Osteocyte (in vitro differentiated cells): ENCODE measurements at places on chromosomes 12 and 14.

DNA sequence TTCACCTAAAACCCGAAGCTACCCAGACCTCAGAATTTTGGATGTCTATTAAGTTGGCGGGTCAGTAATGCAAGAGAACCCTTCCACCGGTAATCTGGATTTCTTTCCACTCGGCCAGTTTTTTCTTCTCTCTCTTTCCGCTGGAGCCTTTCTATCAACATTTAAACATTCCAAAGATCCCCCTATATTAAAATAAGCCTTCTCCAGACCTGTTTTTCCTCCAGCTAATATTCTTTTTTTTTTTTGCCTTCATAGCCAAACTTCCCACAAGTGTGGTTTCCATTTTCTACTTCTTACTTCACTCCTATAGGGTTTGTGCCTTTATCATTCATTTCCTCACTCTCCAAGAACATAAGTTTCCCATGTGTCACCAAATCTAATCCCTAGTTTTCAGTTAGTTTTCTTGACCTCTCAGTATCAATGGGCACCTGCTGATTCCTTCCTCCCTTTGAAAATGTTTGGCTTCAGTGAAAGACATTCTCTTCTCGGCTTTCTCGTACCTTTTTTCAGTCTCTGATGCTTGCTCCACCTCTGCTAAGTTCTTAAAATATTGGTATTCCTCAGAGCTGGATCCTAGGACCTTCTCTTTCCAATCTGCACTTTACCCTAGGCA, 583 bp upstream of the SDR39U1 start:
- no peak for DNase-seq

DNA sequence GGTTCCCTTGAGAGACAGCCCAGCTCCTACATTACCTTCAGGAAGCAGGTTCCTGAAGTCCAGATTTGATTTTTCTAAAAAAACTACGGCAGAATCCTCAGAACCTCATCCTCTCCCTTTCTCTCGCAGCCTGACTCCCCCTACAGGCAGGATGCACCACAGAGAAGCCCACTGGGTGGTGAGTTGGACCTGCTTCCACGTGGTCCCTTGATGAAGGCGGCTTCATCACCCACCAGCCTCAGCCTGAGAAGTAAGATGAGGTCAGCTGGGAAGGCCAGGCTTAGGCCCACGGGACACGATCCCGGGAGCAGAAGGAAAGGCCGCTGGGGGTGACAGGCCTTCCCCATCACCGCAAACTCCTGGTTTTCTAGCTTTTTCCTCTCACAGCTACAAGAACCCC, 83.0 kb downstream of the ACTN1 start:
- DNase-seq, result no peak

DNA sequence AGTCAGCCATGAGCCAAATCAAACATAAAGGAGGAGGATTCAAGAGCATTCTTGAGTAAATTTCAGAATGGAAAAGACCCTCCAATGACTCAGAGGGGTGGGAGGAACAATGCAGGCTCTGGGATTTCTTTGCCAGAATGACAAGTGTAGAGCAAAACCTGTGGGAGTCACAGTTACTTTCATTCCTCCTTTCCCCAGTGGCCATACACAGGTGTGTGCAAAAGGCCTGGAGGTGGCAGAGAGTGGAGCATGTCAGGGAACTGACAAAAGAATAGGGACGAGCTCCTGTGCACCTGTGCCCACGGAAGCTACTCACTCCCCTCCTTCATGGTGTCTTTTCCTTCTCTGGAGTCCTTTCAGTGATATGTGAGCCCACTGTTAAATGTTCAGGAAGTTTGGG, 9.4 kb upstream of the CIPC start:
- no peak for DNase-seq

GRCh38 chr12:124655048-124655697, 87.8 kb upstream of the NCOR2 start:
- DNase-seq, result no peak

DNA sequence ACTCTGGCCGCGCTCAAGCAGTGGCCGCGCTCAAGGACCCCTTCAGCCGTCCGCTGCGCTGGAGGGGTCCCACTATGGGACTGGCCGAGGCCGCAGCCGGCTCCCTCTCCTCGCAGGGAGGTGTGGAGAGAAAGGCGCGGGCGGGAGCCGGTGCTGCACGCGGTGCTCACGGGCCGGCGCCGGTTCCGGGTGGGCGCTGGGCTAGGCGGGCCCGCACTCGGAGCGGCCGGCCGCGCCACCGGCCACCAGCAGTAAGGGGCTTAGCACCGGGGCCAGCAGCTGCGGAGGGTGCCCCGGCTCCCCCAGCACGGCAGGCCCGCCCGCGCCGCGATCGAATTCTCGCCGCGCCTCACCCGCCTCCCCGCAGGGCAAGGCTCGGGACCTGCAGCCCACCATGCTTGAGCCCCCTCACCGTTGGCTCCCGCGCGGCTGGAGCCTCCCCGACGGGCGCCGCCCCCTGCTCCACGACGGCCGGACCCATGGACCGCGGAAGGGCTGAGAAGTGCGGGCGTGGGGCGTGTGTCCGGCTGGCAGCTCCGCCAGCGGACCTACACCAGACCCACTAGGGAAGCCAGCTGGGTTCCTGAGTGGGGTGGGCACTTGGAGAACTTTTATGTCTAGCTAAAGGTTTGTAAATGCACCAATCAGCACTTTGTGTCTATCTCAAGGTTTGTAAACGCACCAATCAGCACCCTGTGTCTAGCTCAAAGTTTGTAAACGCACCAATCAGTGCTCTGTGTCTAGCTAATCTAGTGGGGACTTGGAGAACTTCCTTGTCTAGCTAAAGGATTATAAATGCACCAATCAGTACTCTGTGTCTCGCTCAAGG, 49.5 kb downstream of the KLHL28 start:
- no peak for DNase-seq

DNA sequence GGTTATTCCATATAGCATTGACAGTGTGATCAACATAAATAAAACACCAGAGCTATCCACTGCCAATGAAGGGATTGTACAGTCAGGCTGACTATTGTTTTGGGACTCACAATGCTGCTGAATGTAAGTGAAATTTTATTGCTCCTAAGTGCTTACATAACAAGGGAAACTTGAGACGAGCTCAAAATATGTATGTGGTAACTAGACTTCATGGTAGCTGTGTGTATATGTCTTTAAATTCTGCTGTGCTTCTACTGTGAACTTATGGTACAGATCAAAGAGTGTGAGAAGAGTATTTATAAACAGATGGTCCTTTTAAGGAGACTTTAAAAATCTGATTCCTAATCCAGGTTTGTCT, 6.9 kb downstream of the FLRT2 start:
- no peak for DNase-seq

DNA sequence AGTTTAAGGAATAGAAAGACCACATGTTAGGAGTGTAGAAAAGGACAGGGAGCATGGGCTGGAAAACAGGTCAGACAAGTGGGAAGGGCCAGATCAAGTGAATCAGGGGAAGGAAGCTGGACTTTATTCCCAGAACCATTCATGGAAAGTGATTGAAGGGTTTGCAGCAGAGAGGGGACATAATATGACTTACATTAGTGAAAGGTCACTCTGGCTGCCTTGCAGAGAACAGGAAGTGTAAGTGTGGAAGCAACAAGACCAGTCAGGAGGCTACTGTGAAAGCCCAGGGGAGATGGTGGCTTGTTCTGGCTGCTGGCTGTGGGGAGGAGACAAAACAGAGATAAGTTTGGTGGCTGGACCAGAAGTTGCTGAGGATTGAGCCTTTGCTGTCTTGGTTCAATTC, 69.1 kb downstream of the VCPKMT start:
- no peak for DNase-seq

DNA sequence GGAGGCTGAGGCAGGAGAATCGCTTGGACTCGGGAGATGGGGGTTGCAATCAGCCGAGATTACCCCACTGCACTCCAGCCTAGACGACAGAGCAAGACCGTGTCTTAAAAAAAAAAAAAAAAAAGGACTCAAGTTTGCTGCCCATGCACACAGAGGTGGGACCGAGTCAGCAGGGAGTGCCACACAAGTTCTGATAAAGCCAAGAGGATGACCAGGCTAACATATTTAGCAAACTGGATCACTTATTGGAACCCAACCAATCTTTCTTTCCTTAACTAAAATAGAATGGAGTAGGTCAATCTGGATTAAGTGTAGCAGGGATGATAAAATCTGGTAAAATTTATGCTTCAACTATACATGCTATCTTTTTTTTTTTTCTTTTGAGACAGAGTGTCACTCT, 190.4 kb upstream of the FOXN3 start:
- no peak for DNase-seq

DNA sequence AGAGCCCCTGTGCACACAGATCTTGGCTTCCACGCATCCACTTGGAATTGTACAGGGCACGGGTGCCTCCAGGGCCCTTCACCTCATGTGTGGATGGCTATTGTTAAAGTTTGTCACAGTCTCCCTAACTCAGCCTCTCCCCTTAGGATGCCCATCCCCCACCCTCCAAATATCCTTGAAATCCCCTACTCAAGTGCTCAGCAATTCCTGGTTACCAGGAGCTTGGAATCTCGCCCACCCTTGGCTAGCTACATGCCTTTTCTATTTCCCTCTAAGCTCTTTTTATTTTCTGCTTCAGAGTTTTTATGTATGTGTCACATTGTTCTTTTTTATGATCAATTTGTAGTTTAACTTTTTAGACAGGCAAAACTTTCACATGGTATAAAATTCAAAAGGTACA, 13.0 kb upstream of the NR1H4 start:
- no peak for DNase-seq

GRCh38 chr12:52372216-52373154, 5.2 kb upstream of the KRT85 start:
- DNase-seq, result peak; percentile 93

- DNase-seq, result no peak
Measured at GRCh38 chr12:108840605-108841332, 16.6 kb downstream of the SSH1 start.

DNA sequence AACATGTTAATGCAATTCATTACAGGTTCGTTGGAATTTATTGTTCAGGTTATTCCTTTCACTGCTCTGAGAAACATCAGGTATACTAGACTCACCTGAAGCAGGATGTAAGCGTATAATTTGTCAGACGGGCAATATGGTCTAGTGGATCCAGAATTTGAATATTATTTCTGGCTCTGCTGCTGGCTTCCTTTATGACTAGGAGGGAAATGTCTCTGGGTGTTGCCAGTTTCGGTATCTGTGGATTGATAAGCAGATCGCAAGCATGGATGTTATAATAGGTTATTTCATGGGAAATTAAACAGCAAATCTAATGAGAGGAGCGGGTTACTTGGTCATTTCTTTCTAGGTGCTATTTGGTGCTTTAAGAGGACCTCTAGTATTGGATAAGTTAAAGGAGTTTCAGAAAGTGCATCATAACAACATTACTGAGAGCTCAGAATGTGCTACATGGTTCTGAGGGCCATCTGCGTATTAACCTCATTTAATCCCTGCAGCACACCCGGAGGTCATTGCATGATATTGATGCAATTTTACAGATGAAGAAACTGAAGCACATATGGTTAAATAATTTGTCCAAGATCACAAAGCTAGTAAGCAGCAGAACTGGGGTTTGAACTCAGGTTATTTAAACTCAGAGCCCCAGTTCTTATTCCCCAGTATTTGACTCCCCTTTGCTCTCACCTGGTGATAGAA, 47.3 kb upstream of the BCAT1 start:
- DNase-seq, result no peak

DNA sequence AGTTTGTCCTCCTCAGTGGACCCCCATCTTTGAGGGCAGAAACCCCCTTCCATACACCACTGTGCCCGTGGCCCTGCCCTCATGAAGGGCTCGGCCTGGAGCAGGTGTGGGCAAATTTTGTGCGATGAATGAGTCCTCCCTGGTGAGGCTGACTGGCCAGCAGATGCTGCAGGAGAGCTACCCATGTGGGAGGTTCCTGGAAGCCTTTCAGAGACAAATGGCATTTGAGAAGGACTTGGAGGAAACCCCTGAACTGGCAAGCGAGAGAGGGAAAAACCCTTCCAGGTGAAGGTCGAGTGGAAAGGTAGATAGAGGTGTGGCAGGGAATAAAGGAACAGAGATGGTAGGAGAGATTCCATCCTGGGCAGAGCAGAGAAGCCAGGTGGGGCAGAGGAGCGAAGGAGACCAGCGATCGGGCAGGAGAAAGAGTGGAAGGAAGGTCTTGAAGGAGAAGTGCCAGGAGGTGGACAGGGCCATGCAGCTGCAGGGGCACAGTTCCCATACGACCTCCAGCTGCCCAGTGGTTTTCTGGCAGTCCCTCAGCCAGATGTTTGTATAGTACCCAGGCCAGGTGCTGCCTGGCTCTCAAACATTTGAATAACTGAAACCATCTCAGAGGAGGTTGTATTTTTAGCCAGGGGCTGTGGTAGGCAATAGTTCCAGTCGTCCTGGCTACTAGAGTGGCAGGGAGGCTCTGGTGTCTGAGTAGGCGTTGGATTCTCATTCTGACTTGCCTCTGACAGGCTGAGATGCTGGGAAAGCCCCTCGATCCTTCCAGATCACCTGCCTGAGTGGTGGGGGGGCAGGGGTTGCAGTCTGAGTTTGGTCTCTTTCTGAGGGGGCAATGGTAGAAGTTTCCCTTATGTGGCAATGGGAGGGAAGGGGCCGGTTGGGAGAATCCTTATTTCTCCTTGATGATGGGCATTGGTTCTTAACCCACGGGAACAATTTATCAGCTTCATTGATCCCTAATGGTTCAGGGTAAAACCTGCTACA, 40.1 kb downstream of the FBXL14 start:
- DNase-seq, result no peak

GRCh38 chr12:111767362-111768158, 827 bp downstream of the ALDH2 start:
- DNase-seq, result no peak
